ENCODE measurements at places on chromosomes 7 and 10. TPM values are rescaled to one million over a fixed set of nuclear protein-coding genes. Genes with fewer than 3 reads are reported as not detected.

DNA sequence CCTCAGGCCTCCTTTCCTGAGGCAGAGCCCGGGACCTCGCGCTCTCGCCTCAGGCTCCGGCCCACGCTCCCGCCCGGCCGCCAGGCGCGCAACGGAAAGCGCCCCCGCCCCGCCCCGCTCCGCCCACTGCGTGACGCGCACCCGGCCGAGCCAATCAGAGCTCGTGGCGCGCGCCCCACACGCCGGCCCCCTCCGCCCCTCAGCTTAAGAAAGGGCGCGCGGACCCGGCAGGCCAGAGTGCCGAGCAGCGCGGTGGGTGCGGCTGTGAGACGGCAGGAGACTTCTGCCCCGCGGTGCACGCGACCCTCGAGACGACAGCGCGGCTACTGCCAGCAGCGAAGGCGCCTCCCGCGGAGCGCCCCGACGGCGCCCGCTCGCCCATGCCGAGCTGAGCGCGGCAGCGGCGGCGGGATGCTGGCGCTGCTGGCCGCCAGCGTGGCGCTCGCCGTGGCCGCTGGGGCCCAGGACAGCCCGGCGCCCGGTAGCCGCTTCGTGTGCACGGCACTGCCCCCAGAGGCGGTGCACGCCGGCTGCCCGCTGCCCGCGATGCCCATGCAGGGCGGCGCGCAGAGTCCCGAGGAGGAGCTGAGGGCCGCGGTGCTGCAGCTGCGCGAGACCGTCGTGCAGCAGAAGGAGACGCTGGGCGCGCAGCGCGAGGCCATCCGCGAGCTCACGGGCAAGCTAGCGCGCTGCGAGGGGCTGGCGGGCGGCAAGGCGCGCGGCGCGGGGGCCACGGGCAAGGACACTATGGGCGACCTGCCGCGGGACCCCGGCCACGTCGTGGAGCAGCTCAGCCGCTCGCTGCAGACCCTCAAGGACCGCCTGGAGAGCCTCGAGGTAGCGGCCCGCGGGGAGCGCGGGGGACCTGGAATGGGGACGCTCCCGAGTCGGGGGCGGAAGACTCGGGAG, at the start of gene NPTX2:
TSS of gene NPTX2 (plus strand) at position 235 of the 909 bp plus-strand sequence. CDS start at position 412, 177 bp downstream.
- H3K4me3 ChIP-seq, result peak within 1 kb of the TSS; percentile 22
- peaks cover 85% of the 10 kb centered on the region for H3K27me3 ChIP-seq
- no peaks in the 10 kb centered on the region for H3K4me1 ChIP-seq
- no peaks in the 10 kb centered on the region for H3K36me3 ChIP-seq
- DNase-seq, result peak; percentile 58
- no peak within 1 kb of the TSS for H3K27ac ChIP-seq

The OR2A12 gene
- not detected for total RNA-seq

The TECPR1 gene
- total RNA-seq, result 27.8 TPM

The CNTNAP2 gene
- 2.1 TPM for total RNA-seq

The CDH23 gene
- 0.51 TPM for total RNA-seq

The NAT16 gene
- 0.27 TPM for total RNA-seq

The TMEM139 gene
- 0.69 TPM for total RNA-seq

The ZNF853 gene
- total RNA-seq, result 32.2 TPM

DNA sequence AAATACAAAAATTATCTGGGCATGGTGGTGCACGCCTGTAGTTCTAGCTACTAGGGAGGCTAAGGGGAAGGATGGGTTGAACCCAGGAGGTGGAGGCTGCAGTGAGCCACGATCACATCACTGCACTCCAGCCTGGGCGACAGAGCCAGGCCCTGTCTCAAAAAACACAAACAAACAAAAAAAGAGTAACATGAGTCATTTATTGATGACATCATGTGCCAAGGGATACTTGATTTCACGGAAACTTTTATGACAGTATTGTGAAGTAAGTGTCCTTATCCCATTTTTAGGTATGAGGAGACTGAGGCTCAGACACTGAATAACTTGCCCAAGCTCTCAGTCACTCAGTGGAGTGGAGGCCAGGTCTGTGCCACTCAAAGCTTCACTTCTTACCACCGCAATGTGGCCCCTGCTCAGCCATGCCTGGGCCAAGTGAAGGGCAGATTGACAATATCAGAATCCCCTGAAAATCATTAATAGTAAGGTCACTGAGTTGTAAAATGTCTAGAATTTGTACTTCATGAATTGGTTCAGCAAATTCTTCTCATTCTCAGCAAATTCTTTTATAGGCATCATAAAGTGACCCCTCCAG, 36.5 kb downstream of the EMX2 start:
- H3K36me3 ChIP-seq, result no peaks in the 10 kb centered on the region
- peaks cover 40% of the 10 kb centered on the region for H3K27me3 ChIP-seq
- no peak overlapping the region for H3K4me3 ChIP-seq
- no peak for DNase-seq

- DNase-seq, result no peak
- no peaks in the 10 kb centered on the region for H3K27me3 ChIP-seq
- H3K4me3 ChIP-seq, result no peak overlapping the region
- H3K4me1 ChIP-seq, result peaks cover 22% of the 10 kb centered on the region
These were observed 3.8 kb downstream of the AGAP3 start for GRCh38 chr7:151089893-151090730.

The C7orf57 gene
- total RNA-seq, result not detected

DNA sequence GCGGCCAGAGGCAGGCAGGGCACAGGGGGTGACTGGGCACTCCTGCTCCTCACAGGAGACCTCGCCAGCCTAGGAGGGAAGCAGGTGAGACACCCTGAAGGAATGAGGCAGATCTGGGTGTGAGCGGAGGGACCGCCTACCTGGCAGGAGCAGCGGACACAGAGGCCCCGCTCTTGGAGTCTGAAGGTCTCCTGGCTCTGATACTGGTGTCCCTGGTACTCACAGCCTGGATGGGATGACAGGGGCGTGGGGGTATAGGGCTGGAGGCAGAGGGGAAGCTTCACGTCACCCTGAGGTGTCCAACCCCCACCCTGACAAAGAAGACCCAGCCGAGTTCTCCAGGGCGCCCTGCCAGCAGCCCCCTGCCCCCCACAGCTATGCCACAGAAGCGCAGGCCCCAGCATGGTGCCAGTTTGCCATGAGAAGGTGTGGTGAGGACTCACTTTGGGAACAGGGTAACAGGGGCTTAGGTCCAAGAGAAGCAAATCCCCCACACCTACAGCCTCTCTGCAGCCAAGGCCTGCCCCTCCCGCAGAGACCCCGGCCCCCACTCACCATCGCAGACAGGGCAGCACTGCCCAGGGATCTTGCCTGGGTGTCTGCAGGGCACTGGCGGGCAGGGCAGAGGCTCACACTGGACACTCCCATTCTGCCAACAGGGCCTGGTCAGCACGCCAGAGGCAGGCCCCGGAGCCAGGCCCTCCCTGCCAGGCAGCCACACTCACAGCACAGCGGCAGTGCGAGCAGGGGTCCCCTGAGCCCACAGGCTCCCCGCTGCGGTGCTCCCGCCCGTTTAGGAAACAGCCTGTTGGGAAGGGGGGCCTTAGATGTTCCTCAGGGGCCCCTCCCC, 17.0 kb downstream of the KCP start:
- H3K27me3 ChIP-seq, result peaks cover 19% of the 10 kb centered on the region
- no peak overlapping the region for H3K4me3 ChIP-seq
- no peaks in the 10 kb centered on the region for H3K36me3 ChIP-seq
- no peak overlapping the region for H3K27ac ChIP-seq
- no peak for DNase-seq
- H3K4me1 ChIP-seq, result no peaks in the 10 kb centered on the region

- no peaks in the 10 kb centered on the region for H3K4me1 ChIP-seq
- no peak overlapping the region for H3K27ac ChIP-seq
- H3K4me3 ChIP-seq, result peak overlapping the region; percentile 24
- peak; percentile 13 for DNase-seq
These were observed 708 bp upstream of the GPR85 start for GRCh38 chr7:113087071-113087998.

DNA sequence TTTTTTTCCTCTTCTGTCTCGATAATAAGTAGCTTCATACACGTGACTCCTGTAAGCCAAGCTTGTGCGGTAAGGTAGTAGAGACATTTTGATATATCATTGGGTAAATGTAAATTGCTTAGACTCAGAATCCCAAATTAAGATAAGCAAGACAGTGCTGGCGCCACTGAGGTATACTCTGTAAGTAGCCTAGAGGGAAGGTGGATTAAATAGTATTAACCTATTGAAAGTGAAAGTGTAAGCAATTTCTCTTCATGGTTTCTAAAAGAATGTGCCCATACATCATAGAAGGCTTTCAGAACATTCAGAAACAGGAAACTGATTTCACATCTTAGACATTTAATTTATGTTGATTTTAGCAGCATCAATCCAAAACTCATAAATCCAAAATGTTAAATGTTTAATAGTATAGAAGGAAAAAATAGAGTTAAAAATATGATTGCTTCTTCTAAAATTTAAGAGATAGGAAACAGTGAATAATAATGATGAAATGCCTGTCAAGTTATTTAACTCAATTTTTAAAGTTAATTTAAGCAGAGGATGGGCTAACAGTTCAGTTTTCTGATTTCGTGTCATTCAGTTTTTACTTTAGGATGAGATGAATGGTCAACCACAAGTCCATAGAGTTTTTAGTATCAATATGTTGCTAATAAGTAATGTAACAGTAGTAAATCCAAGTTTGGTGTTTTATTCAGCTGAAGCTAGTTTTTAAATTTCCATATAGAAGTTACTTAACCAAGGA, 36.8 kb downstream of the LRRC72 start:
- H3K4me3 ChIP-seq, result no peak overlapping the region
- H3K36me3 ChIP-seq, result no peaks in the 10 kb centered on the region
- H3K27me3 ChIP-seq, result no peaks in the 10 kb centered on the region
- no peak for DNase-seq
- peaks cover 4% of the 10 kb centered on the region for H3K4me1 ChIP-seq
- no peak overlapping the region for H3K27ac ChIP-seq

- H3K27ac ChIP-seq, result peak overlapping the region; percentile 85
- peaks cover 11% of the 10 kb centered on the region for H3K4me1 ChIP-seq
- H3K4me3 ChIP-seq, result peak overlapping the region; percentile 84
- H3K27me3 ChIP-seq, result no peaks in the 10 kb centered on the region
These were observed 660 bp downstream of the SUV39H2 start for GRCh38 chr10:14879124-14879927.

The LIPM gene
- not detected for total RNA-seq

DNA sequence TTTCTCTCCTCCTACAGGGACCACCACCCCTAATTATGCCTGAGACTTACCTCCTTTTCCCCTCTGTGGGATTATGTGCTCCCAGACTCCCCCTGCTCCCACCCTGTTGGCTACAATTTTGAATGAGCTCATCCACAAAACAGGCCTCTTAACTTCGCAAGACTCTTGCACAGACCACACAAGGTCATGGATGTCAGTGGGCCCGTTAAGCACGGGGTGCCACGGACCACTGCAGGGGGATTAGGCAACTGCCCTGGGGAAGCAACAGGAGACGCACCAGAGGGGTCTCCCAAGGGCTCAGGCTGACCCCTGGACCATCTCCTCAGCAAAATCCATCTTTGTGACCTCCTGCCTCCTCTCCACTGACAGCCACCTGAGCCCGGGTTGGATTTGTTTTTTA, 42.1 kb upstream of the COL13A1 start:
- no peak for DNase-seq
- H3K27me3 ChIP-seq, result no peaks in the 10 kb centered on the region
- no peak overlapping the region for H3K27ac ChIP-seq
- H3K36me3 ChIP-seq, result no peaks in the 10 kb centered on the region
- no peak overlapping the region for H3K4me3 ChIP-seq
- H3K4me1 ChIP-seq, result peaks cover 5% of the 10 kb centered on the region

- no peak overlapping the region for H3K27ac ChIP-seq
- no peaks in the 10 kb centered on the region for H3K36me3 ChIP-seq
- DNase-seq, result no peak
- no peaks in the 10 kb centered on the region for H3K27me3 ChIP-seq
These were observed 422.5 kb downstream of the HTR7 start for GRCh38 chr10:90435296-90435695.

The NOD1 gene
- total RNA-seq, result 79.6 TPM

GRCh38 chr10:78867555-78867939, 201.2 kb upstream of the ZMIZ1 start:
- H3K27me3 ChIP-seq, result no peaks in the 10 kb centered on the region
- H3K27ac ChIP-seq, result no peak overlapping the region
- no peak overlapping the region for H3K4me3 ChIP-seq
- no peaks in the 10 kb centered on the region for H3K4me1 ChIP-seq
- DNase-seq, result no peak
- no peaks in the 10 kb centered on the region for H3K36me3 ChIP-seq

The EBLN1 gene
- not detected for total RNA-seq

DNA sequence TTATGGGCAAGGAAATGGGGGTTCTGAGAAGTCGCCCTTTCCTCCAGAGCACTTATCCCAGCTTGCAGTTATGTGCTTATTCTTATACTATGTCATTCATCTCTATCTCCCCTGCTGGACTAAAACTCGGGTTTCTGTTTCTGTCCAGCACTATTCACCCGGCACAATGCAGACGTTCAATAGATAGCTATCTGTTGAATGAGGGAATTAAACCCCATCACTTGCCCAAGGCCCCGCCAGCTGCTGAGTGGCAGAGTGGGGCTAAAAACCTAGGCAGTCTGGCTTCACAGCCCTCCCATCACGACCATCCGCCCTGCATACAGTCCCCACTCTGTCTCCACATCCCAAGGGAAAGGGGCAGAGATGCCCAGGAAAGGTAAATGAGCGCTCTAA, 5.4 kb downstream of the SLIT1 start:
- DNase-seq, result no peak
- no peak overlapping the region for H3K4me3 ChIP-seq
- H3K27me3 ChIP-seq, result peaks cover 76% of the 10 kb centered on the region
- H3K36me3 ChIP-seq, result no peaks in the 10 kb centered on the region
- peaks cover 3% of the 10 kb centered on the region for H3K4me1 ChIP-seq
- no peak overlapping the region for H3K27ac ChIP-seq

The EVX1 gene
- not detected for total RNA-seq

GRCh38 chr7:70389531-70390151, 742.3 kb upstream of the GALNT17 start:
- no peak overlapping the region for H3K4me3 ChIP-seq
- H3K4me1 ChIP-seq, result peaks cover 19% of the 10 kb centered on the region
- no peak for DNase-seq
- no peaks in the 10 kb centered on the region for H3K36me3 ChIP-seq

DNA sequence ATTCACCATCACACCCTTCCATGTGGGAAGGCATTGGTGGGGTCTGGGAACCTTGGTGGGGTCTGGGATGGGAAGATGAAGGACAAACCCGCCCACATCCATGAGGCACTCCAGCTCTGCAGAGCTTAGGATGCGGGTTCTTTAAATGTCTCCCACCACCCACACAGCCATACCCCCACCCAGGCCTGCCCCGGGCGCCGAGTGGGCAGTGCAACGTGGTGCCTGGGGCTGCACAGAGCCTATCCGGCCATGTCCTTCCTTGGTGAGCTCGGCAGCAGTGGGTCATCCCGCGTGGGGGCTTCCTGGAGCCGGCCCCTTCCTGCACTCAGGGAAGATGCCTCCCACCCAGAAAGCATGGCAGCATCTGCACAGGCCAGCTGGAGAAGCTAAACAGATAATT, 163.5 kb upstream of the TCERG1L start:
- DNase-seq, result no peak
- no peaks in the 10 kb centered on the region for H3K4me1 ChIP-seq
- no peaks in the 10 kb centered on the region for H3K27me3 ChIP-seq
- H3K4me3 ChIP-seq, result no peak overlapping the region
- no peak overlapping the region for H3K27ac ChIP-seq

The FAM200A gene
- 6.1 TPM for total RNA-seq

All from cardiac muscle cell (in vitro differentiated cells and primary cell).